Left lobe of liver (tissue), 2 donors: ENCODE measurements at places on chromosomes 5 and 9. TPM values are rescaled to one million over a fixed set of nuclear protein-coding genes. Genes with fewer than 3 reads are reported as not detected.

DNA sequence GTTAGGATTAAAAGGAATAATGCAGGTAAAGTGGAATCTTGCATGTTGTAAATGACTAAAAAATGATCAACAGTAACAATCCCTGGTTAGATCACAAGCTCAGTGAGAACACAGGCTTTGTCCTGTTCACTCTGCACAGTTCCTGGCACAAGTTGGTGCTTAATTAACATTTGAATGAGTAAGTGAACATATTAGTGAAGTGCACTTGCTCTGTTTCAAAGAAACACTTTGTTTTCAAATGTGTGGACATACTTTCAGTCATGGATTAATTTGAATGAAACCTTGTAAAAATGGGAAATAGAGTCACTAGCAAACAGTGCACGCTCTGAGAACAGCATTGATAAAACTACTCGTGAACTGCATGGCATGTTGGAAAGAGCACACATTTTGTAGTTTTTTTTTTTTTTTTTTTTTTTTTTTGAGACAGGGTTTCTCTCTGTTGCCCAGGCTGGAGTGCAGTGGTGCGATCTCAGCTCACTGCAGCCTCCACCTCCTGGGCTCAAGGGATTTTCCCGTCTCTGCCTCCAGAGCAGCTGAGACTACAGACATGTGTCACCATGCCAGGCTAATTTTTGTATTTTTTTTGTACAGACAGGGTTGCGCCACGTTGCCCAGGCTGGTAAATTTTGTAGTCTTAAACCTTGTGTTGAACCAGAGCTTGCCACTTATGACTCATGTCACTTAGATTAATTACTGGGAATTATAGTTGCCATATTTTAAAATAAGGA lies 159.9 kb downstream of the LURAP1L start:
- DNase-seq: no peak

DNA sequence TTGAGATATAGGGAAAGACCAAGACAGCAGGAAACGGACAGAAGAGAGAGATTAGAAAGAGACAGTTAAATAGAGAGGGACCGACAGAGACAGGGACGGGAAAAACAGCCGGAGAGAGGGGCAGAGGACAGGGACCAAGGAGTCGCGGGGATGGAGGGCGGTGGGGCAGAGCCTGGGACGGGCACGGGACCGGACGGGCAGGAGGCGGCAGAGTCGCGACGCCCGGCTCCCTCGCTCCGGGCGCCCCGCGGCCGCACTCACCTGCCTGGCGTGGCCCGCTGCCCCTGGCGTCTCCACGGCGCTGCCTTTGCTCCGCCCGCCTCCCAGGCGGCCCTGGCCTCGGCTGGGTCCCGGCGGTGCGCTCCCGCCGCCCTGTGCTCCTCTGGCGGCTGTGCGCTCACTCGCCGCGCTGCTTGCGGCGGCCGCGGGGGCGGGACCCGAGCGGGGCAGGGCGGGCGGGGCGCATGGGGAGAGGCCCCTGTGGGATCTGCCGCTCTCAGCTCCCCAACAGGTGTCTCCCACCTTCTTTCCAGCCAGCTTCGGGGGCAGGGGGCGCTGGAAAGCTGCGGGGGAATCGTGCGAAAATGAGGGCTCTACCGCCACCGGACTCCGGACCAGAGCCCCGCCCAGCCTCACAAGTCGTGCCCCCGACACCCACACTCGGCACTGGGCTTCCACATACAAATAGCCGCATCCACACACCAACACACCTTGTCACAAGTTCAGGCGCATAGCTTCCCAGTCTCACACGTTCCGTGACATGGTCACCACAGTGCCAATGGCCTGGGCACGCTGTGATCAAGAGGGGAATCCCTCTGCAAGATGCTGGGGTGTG lies at the start of gene ARID3C:
Gene ARID3C, minus strand, starts transcription at position 411 of the 835 bp plus-strand sequence. CDS start 1,052 bp downstream, outside the sequence.
- DNase-seq: peak; percentile 74

DNA sequence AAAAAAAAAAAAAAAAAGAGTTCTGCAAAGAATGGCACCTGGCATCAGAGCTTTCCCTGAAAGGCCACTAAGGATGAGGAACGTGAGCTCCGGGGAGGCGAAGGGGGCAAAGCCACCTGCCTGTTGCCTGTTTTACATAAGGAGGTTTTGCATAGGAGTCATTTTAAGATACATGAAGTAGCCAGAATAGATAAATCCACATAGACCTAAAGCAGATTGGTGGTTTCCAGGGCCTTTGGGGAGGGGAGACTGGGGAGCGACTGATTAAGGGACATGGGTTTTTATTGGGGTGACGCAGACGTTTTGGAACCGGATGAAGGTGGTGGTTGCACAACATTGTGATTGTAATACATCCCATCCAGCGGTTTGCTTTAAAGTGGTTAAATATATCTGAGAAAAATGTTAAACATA lies 7.1 kb downstream of the NEK6 start:
- DNase-seq: no peak

DNA sequence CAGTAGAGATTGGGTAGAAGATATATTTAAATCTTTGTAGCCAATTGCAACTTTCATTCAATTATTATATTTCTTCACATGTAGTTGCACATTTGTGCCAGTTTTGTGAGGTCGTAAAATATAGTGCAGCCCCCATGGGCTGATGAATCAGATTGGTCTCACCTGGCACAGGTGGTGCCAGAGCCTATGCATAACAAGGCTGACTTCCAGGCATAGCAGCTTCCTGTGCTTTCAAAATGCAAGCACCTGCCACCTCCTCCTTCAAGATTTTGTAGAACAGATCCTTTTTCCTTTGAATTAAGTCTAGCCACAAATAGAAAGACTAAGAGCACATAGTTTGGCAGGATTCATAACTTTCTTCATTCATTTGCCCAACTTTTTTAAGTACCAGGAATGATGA lies 87.1 kb downstream of the STARD4 start:
- no peak for DNase-seq

GRCh38 chr5:14327624-14328023 lies 184.5 kb downstream of the TRIO start:
- DNase-seq: no peak

GRCh38 chr9:126457175-126457547 lies 130.5 kb downstream of the MVB12B start:
- no peak for DNase-seq

GRCh38 chr9:114250648-114251047 lies 72.2 kb upstream of the ORM1 start:
- no peak for DNase-seq

DNA sequence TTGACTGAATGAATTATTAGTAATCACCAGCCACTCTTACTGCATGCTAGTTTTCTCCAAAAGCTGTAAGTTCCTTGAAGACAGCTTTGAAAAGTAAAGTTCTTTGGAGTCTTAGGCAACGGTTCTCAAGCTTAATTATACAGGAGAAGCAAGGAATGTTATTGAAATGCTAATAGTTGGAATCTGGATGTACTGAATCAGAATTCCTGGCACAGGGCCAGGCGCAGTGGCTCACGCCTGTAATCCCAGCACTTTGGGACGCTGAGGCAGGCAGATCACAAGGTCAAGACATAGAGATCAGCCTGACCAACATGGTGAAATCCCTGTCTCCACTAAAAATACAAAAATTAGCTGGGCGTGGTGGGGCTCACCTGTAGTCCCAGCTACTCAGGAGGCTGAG lies 33.4 kb downstream of the GRIA1 start:
- DNase-seq: no peak

- DNase-seq: no peak
Observed at GRCh38 chr5:64213011-64213410, 47.4 kb downstream of the RNF180 start.

- DNase-seq: no peak
Observed at GRCh38 chr5:159992566-159992965, 16.4 kb upstream of the TTC1 start.

- DNase-seq: no peak
Observed at GRCh38 chr5:117195076-117195475, 620.5 kb upstream of the SEMA6A start.

DNA sequence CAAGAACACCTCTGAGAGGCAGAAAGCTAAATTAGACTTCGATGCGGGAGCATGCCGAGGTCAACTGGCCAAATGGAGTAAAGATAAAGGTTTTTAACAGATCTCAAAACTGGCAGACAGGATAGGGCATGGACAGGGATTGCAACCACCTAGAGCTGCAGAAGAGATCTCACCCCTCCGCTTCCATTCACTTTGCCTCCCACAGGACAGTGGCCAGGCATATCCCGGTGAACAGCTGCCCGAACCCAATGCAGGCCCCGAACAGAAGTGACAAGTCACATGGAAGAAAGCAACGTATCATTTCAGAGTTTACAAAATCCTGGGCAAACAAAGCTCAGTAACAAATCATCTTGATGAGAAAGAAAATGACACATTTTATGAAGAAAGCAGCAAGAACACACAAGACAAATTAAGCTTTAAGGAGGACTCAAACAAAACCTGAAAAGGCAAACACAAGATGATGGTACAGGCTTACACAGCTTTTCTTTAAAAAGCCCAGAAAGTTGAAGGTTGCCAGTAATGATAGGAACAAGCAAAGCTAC lies 18.4 kb downstream of the RNF130 start:
- DNase-seq: no peak

GRCh38 chr5:43675357-43675756 lies 72.4 kb downstream of the NNT start:
- no peak for DNase-seq

DNA sequence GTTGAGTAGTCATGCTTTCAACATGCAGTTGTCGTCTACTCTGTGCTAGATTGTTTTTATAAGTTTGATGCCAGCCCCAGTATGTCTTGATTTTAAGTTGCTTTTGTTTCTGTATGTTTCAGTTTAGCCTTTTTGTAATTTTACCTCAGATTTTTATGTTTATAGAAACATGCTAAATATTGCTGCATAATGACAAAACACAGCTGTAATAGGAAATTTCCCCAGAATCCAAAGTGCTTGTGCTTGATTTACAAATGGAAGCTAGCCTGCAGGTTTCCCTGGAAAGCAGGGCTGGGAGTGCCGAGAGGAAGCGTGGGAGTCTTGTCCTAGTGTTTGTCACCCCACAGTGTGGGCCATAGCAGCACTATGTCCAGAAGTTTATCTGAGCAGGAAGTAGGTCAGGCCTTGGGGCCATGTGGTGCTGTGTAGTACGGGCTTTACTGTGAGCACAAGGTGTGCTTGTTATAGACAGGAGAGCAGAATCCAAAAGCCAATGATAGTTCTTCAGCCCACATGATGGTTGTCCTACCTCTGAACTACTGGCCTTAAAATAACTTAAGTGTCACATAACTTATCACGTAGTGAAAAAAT lies 100.0 kb upstream of the NREP start:
- DNase-seq: no peak

- no peak for DNase-seq
Observed at GRCh38 chr9:79939819-79940218, 368.1 kb downstream of the TLE4 start.

GRCh38 chr5:54717870-54718269 lies 200.3 kb downstream of the SNX18 start:
- DNase-seq: no peak

GRCh38 chr5:124661317-124662141 lies 84.9 kb downstream of the ZNF608 start:
- DNase-seq: no peak

DNA sequence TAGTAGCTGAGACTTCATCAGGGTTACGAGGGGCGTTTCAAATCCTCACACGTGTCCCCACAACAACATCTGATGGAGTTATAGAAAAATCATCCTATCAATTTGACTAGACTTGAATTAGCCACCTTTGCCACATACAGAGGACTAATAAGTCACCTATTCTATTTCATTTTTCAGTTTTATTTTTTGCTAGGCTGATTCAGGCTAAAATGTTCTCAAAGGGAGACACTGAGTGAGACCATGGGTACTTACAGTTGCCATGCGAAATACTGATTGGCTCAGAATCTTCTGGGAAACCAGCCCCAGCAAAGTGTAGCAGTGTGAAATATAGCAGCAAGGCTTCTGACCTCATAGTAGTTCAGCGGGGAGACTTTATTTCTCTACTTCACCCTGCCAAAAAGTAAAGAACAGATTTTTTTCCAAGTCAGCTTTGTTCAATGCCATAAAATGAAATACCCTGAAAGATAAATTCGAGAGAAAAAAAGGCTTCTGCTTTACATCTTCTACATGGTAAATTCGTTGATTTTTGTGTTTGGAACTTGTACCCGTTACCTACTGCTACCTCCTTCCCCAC lies 69.9 kb downstream of the SEMA6A start:
- no peak for DNase-seq

DNA sequence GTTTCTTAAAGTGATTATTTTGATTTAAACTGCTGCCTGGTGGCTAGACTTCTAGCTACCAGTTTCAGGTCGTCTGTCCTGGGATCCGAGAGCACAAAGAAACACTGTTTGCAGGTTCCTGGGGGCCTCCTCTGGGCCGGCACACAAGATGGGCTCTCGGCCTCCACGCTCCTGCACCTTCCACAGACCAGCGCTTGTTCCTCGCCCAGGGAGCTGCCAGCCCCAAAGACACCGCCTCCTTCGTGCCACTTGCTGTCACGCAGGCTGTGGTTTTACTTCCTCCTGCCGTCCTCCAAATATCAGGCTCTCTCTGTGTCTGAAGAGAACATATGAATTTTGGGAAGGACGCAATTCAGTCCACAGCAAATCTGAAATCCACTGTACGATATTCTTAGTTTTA lies 105.8 kb downstream of the ROR2 start:
- DNase-seq: no peak

DNA sequence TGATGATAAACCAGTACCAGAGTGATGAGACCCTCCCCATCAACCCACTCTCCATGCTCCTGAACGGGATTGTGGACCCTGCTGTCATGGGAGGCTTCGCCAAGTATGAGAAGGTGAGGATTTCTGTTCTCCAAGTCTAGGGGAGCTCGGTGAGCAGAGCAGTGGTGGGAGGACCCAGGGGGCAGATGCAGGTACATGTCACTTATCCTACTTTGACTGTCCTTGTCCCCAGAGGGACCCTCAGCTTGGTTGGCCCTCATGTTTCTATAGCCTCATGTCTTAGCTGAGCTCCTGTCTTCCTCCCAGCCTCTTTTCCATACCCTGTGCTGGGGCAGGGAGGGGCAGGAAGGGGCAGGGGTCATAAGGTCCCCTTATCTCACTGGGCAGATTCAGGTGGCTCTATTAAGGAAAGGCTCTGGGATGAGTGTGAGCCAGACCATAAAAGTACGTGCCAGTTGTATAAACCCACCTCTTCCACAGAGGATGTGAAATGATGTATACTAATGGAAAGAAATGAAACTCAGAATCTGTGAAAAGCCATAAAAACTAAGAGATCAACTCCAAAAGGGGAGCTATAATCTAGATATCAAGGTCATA lies 38.0 kb upstream of the FOXI1 start:
- DNase-seq: no peak

DNA sequence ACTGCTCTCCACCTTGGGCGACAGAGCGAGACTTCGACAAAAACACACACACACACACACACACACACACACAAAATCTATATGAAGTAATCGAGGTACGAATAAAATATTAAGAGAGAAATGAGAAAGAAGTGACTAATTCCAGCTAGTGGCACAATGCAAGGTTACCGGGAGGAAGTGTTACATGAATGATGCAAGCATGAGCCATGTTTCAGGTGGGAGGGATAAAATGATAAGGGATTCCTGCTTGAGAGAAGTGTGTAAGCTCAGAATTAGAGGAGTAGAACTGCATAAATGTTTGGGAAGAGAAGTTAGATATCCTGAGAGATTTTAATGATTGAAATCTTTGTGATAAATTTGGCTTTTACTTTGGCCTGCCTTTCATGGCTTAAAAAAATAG lies 18.8 kb downstream of the HAPLN1 start:
- no peak for DNase-seq

The ARL14EPL gene
- not detected for total RNA-seq

The SAPCD2 gene
- 0.15 TPM for total RNA-seq

The PKD2L2 gene
- not detected for total RNA-seq

The DMRT3 gene
- total RNA-seq: not detected

The FAM200C gene
- total RNA-seq: 1.2 TPM

The PHYHD1 gene
- total RNA-seq: 70.8 TPM

The ADGRD2 gene
- not detected for total RNA-seq

The FAXDC2 gene
- total RNA-seq: 83.6 TPM

The CEP72 gene
- total RNA-seq: 4.7 TPM
